ENCODE measurements at places on chromosomes 16 and 17. TPM values are rescaled to one million over a fixed set of nuclear protein-coding genes. Genes with fewer than 3 reads are reported as not detected.

DNA sequence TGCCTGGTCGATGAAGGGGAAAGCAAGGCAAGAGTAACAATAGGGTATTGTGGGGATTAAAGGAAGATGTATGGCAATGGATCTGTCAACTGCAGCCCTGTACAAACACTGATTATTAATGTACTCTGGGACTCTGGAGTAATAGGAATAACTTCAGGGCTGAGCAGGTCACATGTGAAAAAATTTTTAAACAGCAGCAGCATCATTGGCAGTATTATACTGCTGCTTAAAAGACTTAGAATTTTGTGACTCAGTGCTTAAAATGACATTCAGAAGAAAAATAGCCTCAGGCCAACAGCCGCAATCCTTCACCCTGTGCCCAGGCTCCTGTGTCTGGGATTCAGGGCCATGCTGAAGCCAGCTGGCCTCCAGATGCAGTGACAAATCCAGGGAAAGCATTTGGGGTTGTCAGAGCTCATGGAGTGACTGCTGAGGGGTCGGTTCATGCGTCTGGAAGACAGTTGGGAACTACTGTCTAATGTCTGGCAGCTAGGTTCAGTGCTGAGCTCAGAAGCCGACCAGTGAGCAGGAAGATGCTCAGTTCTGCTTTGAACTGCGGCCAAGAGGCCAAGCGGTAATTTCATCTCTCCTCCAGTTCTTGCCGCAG is 22.2 kb downstream of the TEX2 start:
- ATAC-seq = peak; percentile 45

The RAMP2 gene
- total RNA-seq = 4.5 TPM

- ATAC-seq = no peak
Measured at GRCh38 chr16:23290189-23291062, 11.7 kb upstream of the SCNN1B start.

The USP32 gene
- total RNA-seq = 53.5 TPM

- no peak for ATAC-seq
Measured at GRCh38 chr16:55515111-55515510, 6.2 kb downstream of the LPCAT2 start.

- no peak for ATAC-seq
Measured at GRCh38 chr16:1094124-1094479, 1.9 kb downstream of the C1QTNF8 start.

- ATAC-seq = peak; percentile 64
Measured at GRCh38 chr17:41799366-41799765, 12.4 kb downstream of the P3H4 start.

The TBC1D3E gene
- total RNA-seq = not detected

GRCh38 chr17:47254403-47254943 is 846 bp downstream of the ITGB3 start:
- ATAC-seq = no peak

GRCh38 chr16:87921236-87921773 is 15.0 kb downstream of the CA5A start:
- no peak for ATAC-seq

The CCL16 gene
- not detected for total RNA-seq

- no peak for ATAC-seq
Measured at GRCh38 chr17:15377200-15377599, 35.8 kb upstream of the TEKT3 start.

The FZD2 gene
- total RNA-seq = 0.60 TPM

The SKA2 gene
- total RNA-seq = 36.7 TPM

The BICDL2 gene
- 62.0 TPM for total RNA-seq

DNA sequence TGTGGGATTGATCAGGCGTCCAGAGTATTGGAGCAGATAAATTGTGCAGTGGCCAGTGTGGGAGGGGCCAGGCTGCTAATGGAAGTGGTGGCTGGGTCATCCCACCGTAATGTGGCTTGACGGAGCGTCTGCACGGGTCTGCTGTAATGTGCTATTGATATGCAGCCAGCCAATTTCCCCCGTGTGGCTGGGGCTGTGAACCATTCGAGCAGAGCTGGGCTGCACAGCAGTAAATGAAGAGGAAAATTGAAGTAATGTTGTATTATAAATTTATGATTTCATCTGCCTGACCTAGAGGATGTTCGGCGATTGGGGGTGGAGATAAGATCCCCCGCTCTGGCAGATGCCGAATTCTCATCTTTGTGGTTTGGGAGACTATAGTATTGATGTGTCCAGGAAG is 121.5 kb downstream of the CCDC182 start:
- peak; percentile 30 for ATAC-seq

DNA sequence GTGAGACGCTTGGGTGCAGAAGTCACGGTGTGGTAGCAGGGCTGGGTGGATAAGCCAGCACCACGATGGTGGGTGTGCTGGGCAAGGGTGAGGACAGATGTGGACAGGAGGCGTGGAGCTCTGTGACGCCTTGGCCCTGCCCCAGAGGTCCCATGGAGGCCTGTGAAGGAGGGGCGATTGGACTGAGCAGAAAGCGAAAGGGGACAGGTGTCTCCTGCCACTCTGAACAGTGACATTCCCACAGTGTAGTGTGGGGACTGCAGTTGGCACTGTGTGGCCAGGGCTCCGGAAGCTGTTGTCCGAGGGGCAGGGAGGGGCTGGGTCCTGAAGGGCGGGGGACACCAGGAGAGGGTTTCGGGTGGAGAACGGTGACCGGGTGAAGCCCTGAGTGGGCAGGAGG is 7.3 kb downstream of the TBC1D24 start:
- no peak for ATAC-seq

The CCL4 gene
- not detected for total RNA-seq

The HBZ gene
- total RNA-seq = not detected

The TBC1D3 gene
- not detected for total RNA-seq

- peak; percentile 12 for ATAC-seq
Measured at GRCh38 chr17:50114849-50115357, 15.1 kb downstream of the SAMD14 start.

GRCh38 chr17:81135505-81136278 is 29.6 kb upstream of the PVALEF start:
- no peak for ATAC-seq

GRCh38 chr16:4511441-4512082 is 27.0 kb downstream of the CDIP1 start:
- ATAC-seq = peak; percentile 74

The PRSS36 gene
- 1.5 TPM for total RNA-seq

The CDR2 gene
- total RNA-seq = 3.6 TPM

GRCh38 chr17:55224746-55225145 is 40.0 kb upstream of the HLF start:
- no peak for ATAC-seq

All from esophagus mucosa (tissue), 1 donor.